ENCODE measurements at places on chromosomes 2 and 18.

- DNase-seq, result no peak
These were observed 24.3 kb downstream of the NCK2 start for GRCh38 chr2:105768961-105769452.

- DNase-seq, result peak; percentile 38
These were observed 359.4 kb upstream of the RAB12 start for GRCh38 chr18:8249811-8250210.

DNA sequence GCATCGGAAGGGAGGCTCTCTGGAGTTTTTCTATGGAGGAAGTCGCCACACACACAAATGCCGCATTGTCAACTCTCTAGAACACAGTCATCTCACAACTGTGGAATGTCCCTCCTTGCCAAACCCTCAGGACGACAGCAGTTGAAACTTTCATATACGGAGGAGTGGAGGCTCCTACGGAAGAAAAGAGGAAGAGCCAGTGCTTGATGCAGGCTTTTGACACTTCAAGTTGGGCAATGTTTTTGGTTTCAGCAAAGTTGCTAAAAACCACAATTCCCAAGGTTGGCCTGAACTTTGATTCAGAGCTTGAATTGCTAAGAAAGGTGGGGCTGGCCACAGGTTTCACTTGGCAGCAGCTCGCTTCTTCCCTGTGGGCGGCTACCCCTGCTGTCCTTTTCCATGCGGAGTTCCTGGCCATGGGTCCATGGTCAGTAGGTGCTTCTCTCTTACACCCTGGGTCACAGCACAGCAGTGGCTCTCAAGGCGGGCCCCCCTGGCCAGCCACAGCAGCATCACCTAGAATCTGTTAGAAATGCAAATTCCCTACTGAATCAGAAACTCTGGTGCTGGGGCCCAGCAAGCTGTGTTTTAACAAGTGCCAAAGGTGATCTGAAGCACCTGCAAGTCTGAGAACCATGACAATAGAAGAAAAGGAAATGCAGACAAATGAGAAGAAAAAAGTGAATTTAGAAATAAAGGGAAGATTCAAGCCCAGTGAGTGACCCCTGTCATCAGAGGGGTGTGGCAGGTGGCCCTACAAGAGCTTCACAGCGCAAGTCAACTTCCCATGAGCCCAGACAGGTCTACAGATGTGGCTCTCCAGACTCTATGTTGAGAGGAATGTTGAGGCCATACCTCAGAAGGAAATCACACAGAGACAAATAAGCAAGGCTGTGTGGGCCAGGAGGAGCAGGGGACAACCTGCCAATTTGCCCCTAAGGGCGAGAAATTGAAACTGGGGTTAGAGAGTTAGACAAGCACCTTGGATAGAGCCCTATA is 856.4 kb downstream of the RNF144A start:
- peak; percentile 42 for DNase-seq

- DNase-seq, result no peak
These were observed 35.5 kb downstream of the GREB1L start for GRCh38 chr18:21277578-21277977.

GRCh38 chr2:219570194-219570923 is 980 bp downstream of the OBSL1 start:
- DNase-seq, result peak; percentile 33

GRCh38 chr2:85132834-85133637 is at the start of gene TCF7L1:
Gene TCF7L1, plus strand, starts transcription at chr2:85133392. Its CDS starts 293 bp downstream, at chr2:85133685.
- DNase-seq, result peak; percentile 90

DNA sequence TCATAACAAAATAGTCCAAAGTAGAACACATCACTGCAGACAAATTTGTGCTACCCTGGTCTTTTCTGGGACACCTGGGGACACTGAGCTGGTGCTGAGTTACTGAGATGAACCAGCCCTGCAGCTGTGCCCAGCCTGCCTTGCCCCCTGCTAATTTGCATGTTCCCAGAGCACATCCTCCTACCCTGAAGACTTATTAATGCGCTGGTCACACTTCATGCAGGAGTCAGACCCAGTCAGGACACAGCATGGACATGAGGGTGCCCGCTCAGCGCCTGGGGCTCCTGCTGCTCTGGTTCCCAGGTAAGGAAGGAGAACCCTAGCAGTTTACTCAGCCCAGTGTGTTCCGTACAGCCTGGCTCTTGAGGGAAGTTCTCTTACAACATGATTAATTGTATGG is 1518.3 kb downstream of the RPIA start:
- DNase-seq, result no peak

GRCh38 chr2:2573205-2573604 is 242.1 kb upstream of the MYT1L start:
- DNase-seq, result no peak

DNA sequence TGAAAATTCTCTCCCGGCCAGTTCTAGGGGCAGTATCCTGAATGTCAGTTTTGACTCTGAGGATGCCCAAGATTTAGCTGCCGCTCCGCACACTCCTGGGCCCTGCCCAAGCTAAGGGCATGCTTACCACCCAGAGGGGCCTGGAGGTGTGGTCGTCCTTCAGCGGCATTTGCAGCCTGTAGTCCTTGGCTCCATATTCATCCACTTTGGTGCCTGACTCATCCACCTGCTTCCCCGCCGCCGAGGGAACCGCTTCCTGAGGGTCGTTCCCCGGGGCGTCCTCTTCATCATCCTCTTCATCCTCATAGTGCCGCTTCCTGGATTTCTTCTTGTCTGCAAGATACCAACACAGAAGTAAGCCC is 577 bp downstream of the ERCC3 start:
- no peak for DNase-seq

DNA sequence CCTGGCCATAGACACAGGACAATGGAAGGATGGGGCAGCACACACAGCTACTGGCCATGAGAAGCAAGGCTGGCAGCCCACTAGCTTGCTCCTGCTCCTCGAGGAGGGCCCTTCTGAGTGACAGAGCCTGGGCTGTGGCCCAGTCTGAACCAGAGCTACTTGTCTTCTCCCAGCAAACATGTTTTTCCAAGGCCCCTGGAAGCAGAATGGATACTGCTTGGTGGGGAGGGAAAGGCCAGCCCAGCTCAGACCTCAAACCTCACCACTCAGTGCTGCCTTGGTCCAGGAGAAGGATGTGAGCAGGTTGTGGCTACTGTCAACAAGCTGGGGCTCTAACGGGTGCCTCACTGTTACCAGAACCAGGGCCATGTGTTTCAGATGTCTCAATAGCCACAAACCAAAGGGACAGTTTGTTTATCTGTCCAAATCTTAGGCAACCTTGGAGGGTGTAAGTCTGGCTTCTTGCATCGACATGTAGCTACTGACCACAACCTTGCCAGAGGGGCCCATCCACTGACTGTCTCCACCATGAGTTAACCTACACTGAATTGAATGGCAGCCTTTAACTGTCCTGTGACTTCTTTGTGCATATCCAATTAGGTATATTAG is 98.6 kb downstream of the TGFA start:
- no peak for DNase-seq

DNA sequence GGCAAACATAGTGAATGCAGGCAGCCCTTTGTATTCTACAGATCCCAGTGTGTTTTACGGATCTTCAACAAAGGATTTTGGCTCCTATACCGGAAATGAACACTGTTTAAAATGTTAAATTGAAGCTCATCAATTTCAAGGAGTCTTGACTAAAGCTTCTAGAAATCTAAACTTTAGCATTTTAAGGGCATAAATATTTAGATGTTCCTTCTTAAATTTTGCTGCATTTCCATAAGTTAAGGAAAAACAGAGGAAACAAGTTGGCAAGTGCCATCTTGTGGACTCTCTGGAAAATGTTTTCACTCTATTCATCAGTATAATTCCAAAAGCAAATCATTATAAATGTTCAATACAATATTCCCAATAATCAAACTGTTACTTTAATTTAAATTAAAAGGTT is 19.6 kb downstream of the CHN1 start:
- DNase-seq, result peak; percentile 51

- peak; percentile 95 for DNase-seq
These were observed 131.3 kb downstream of the PRPF40A start for GRCh38 chr2:152585830-152586484.

GRCh38 chr18:74012954-74013630 is 134.5 kb downstream of the FBXO15 start:
- no peak for DNase-seq

GRCh38 chr2:46861916-46862315 is 53.7 kb downstream of the MCFD2 start:
- no peak for DNase-seq

GRCh38 chr2:215370112-215370965 is 58.5 kb downstream of the ATIC start:
- no peak for DNase-seq

DNA sequence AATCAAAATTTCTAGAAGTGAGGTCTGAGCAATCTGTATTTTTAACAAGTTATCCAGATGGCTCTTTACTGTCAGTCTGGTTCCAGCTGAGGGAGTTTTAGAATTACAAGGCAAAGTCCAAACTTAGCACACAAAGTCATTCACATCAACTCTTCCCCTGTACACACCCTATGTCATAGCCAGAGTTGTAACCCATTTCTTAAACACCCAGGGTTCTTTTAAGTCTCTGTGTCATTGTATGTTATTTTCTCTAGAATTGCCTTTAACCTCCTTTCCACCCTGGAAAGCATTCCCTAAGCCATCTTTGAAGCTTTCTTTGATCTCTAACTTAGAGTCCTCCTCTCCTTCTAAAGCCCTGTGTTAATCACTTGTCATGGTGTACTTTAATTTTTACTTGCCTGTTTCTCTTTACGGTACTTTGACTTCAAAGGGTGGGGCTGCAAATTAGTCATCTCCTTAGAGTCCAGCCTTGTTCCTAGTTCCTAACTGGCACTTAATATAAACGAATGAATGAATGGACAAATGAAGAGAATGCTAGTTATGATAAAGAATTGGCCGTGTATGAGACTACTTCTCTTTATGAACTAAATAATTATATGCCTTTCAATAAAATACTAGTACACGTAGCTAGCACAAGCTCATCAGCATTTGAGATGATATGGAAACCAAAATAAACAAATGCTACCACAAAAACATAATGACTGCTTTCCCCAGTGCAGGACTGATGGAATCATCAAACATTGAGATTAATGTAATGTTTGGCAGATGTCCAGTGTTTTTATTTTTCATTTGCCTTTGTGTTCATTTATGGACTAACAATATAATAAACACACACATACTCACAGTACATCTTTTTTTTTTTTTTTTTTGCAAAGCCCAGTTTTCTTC is 11.9 kb upstream of the ACTR3 start:
- DNase-seq, result peak; percentile 10

DNA sequence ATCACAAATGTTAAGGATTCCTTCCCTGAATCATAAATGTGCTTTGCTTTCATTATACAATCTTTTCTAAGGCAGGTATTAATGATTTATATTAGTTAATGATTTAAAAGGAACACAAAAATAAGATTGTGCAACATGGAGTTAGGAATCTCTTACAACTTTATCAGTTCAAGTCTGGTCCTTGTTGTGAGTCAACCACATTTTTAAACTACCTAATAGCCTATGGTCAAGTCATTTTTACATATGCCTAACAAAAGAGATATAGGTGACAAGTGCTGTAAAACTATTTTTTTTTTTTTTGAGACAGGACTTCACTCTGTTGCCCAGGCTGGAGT is 8.2 kb upstream of the INPP1 start:
- DNase-seq, result no peak

- DNase-seq, result no peak
These were observed 122.4 kb downstream of the LNPK start for GRCh38 chr2:175879679-175880078.

DNA sequence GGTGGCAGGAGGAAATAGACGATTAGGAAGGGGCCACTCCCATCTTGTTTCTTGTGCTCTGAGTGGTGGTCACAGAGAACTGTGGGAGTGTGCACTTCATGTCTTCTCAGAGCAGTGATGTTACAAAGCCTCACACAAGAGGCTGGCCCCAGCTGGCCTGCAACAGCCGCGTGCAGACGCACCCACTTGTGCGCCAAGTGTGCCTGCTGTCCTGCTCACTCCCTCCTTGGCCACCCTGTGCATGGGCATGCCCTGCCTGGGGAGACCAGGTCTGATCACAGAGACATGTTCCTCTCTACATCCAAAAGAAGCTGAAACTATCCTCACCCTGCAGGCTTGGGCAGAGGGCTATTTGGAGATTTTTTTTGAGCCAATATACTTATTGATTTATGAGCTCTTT is 108.4 kb downstream of the MRO start:
- no peak for DNase-seq

DNA sequence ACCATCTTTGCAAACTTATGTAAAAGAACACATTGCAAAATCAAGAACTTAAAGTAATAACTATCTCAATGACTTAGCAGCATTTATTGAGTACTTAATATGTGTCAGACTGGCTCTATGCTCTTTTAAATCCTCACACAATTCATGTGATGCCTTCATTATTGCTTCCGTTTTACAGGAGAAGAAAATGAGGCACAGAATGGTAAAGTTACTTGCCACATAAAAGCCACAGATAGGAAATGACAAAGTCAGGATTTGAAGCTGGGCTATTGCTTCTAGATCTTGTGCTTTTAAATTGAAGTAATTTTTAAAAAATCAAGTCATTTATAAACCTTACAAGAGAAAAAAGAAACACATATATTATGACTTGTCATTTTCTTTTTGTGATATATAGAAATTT is 174.2 kb downstream of the WDR7 start:
- DNase-seq, result no peak

- no peak for DNase-seq
These were observed 135.5 kb upstream of the RMP24 start for GRCh38 chr18:35836932-35837331.

GRCh38 chr2:74014813-74015212 is 30.1 kb downstream of the TET3 start:
- DNase-seq, result no peak

DNA sequence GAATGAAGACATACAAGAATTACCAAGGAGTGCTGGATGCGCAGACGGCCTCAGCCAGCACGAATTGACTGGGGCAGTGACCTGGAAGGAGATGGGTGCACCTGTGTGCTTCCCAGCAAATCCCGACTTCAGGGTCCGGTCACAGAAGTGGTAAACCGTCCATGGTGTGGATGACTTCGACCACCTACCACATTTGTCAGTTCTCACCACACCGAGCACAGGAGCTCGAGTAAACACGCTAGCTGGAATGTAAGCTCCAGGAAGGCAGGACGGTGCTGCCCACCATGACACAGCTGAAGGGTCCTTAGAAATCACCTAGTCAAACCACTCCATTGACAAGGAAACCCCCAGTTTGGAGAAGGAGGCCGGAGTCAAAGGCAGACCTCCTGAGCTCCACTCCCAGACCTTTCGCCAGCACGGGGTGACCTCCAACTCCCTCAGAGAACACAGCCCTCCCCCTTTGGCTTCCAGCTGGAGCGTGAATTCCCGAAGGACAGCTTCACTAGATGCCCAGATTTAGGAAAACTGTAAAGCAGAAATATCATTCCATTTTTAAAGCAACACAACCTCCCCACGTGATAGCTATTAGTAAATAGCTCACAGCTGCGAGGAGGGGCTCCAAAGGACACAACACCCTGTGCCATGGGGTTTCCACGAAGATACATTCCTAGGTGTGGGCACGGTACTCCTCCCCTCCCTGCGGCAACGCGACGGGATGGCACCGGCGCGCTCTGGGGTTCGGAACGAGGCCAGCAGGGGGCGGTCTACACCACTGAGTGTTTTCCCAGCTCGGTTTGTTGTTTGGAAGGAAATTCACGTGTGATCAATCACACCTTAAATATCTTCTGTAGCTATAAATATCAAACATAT is 34.1 kb upstream of the GNAL start:
- DNase-seq, result peak; percentile 22

GRCh38 chr2:12819103-12819475 is 102.4 kb downstream of the TRIB2 start:
- peak; percentile 99 for DNase-seq
